Endodermal cell (in vitro differentiated cells): ENCODE measurements at places on chromosomes 13 and 19.

GRCh38 chr19:47021536-47022139, 2.0 kb downstream of the NPAS1 start:
- DNase-seq = peak; percentile 85

- DNase-seq = no peak
Measured at GRCh38 chr13:99313501-99313900, 6.3 kb upstream of the GPR183 start.

DNA sequence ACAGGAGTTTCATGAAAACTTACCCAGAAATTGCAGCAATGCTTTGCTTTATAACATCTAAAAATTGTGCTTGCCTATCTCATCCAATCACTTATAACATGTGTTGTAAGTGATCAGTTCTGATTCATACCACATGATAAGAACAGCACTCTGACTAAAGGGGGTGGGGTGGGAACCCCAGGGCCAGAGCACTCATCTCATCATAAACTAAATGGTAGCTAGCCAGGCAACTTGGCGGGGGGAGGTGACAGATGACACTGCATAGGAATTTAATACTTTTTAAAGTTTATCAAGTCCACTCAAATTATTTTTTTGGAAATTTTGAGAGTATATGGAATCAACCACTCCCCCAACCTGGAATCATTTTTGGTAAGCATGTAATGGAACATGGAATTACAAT, 42.1 kb downstream of the FOXO1 start:
- no peak for DNase-seq

DNA sequence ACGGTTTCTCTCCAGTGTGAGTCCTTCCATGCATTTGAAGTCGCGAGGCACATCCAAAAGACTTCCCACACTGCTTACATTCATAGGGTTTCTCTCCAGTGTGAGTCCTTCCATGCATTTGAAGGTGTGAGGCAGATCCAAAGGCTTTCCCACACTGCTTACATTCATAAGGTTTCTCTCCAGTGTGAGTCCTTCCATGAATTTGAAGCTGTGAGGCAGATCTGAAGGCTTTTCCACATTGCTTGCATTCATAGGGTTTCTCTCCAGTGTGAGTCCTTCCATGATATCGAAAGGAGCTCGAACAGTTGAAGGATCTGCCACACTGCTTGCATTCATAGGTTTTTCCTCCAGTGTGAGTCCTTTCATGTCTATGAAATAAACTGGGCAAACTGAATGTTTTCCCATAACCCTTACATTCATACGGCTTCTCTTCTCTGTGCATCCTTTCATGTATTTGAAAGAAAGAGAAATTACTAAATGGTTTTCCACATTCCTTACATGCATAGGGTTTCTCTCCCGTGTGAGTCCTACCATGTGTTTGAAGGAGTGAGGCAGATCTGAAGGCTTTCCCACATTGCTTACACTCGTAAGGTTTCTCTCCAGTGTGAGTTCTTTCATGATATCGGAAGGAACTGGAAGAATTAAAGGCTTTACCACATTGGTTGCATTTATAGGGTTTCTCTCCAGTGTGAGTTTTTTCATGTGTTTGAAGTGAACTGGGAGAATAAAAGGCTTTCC, 20.3 kb downstream of the ZNF433 start:
- DNase-seq = no peak

GRCh38 chr19:45938733-45939319, 24.2 kb upstream of the NANOS2 start:
- DNase-seq = no peak

- DNase-seq = no peak
Measured at GRCh38 chr13:53749306-53749705, 720.7 kb downstream of the OLFM4 start.

GRCh38 chr13:110258876-110259631, 47.9 kb downstream of the COL4A1 start:
- peak; percentile 17 for DNase-seq

GRCh38 chr13:100128373-100128772, 39.5 kb downstream of the PCCA start:
- no peak for DNase-seq

- DNase-seq = peak; percentile 89
Measured at GRCh38 chr13:48975101-48975855, 434 bp upstream of the FNDC3A start.

GRCh38 chr19:42281827-42282762, 13.0 kb downstream of the CIC start:
- peak; percentile 83 for DNase-seq

- DNase-seq = no peak
Measured at GRCh38 chr19:35126624-35126959, 8.3 kb downstream of the LGI4 start.

DNA sequence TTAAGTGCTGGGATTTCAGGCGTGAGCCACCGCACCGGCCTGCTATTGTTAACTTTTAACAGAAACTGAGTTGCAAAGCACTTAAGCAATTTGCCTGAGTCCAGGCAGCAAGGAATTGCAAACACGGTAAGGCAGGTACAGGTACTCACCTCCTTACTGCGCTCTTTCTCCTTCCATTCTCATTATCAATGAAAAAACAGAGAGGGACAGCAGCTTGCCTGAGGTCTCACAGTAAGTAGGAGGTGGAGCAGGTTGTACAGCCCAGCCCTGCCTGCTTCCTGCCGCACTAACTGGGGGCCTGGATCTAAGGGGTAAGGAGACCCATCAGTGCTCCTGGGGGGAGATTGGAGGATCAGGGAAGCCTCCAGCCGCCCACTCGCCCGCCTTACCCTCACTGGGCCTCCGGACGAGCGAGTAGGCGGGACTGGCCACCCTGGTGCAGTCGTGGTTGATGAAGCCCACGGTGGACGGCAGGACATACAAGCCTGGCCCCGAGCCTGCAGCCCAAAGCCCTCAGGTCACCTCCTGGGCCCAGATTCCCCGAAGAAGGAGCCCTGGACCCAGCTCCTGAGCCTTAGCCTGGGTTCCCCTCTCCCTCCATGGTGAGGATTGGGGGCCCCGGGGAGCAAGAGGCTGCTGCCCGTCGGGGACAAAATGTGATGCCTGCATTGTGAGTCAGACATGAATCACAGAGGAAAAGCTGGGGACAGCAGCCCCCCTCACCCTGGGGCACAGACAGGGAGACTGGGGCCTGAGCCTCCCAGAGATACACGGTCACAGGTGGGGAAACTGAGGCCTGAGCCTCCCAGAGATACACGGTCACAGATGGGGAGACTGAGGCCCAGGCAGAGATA, 11.4 kb upstream of the SHC2 start:
- no peak for DNase-seq

GRCh38 chr19:16374436-16374835, 49.8 kb downstream of the KLF2 start:
- no peak for DNase-seq

- no peak for DNase-seq
Measured at GRCh38 chr13:58806401-58806800, 1174.9 kb downstream of the PCDH17 start.

GRCh38 chr19:18421371-18421959, 2.3 kb downstream of the SSBP4 start:
- DNase-seq = no peak

GRCh38 chr13:109787135-109787954, 962 bp upstream of the IRS2 start:
- peak; percentile 86 for DNase-seq
